ENCODE measurements at places on chromosomes 4 and X. TPM values are rescaled to one million over a fixed set of nuclear protein-coding genes. Genes with fewer than 3 reads are reported as not detected.

The ARSJ gene
- 64.5 TPM for total RNA-seq

The CWH43 gene
- not detected for total RNA-seq

The SASH3 gene
- total RNA-seq = not detected

The PRKX gene
- total RNA-seq = 25.6 TPM

The VEGFC gene
- total RNA-seq = 14.3 TPM

The AFM gene
- not detected for total RNA-seq

All from endothelial cell of coronary artery (primary cell).